Stimulated activated CD4-positive, alpha-beta T cell treated with anti-CD3 and anti-CD28 coated beads, TNF-alpha, amount 100 ng/mL, for 24 hours (primary cell): ENCODE measurements at places on chromosomes 2 and 18.

- no peak for DNase-seq
Observed at GRCh38 chr2:158486970-158487325, 30.2 kb downstream of the PKP4 start.

DNA sequence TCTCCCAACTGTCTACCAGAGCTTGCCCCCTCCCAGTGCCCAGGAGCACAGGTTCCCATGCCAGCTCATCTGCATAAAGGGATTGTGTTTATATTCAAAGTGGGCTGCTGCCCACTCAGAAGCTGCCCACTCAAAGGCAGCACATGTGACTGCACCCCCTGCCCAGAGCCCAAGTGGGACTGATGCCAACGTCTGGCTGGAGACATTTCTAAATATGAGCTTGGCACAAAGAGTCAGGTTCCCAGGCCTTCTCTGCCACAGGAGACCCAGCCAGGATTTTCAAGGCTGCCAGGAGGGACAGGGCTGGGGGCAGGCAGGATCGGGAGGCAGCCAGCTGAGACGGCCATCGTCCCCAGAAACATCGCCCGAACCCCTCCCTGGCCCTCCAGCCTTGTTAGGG is 67.1 kb downstream of the ZBTB7C start:
- DNase-seq = no peak

- DNase-seq = no peak
Observed at GRCh38 chr2:8282858-8283252, 399.0 kb upstream of the ID2 start.

GRCh38 chr2:44804406-44805265 is 136.9 kb upstream of the SIX3 start:
- no peak for DNase-seq

- no peak for DNase-seq
Observed at GRCh38 chr2:173750353-173750801, 214.8 kb downstream of the SP3 start.

- no peak for DNase-seq
Observed at GRCh38 chr2:3650140-3650920, 7.7 kb upstream of the ALLC start.

DNA sequence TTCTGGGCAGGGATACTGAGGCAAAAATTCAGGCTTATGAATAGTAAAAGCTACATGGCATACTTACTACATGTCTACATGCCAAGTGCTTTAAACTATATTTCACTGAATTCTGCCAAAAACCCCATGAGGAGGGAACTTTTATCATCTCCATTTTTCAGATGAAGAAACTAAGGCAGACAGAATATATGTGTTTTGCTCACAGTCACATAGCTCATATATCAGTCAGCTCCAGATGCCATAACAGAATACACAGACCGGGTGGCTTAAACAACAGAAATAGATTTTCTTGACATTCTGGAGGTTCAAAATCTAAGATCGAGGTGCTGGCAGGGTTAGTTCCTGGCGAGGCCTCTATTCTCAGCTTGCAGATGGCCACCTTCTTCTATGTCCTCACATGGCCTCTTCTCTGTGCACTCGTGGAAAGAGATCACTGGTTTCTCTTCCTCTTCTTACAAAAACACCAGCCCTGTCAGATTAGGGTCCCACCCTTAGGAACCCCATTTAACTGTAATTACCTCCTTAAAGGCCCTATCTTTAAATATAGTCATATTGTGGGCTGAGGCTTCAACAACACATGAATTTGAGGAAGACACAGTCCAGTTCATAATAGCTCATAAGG is 27.1 kb upstream of the CREB1 start:
- DNase-seq = no peak

DNA sequence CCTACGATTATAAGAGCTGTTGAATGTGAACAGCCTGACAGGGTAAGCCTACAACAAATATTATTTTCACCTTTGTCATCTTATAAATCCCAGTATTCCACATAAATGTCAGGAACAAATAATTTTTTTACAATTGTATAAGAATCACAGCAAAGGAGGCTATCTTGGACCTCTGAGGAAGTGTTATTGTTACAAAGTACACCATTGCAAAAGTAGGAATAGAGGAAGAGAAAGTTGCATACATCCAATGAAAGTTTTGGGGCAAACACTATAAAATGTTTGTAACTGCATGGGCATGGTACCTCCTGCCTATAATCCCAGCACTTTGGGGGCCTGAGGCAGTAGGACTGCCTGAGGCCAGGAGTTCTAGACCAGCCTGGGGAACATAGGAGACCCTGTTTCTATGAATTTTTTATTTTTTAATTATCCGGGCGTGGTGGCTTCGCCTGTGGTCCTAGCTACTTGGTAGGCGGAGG is 715 bp upstream of the MEMO1 start:
- DNase-seq = no peak

- DNase-seq = no peak
Observed at GRCh38 chr18:31659576-31660177, 24.7 kb downstream of the B4GALT6 start.

- no peak for DNase-seq
Observed at GRCh38 chr18:66211749-66212148, 392.1 kb downstream of the CDH19 start.

DNA sequence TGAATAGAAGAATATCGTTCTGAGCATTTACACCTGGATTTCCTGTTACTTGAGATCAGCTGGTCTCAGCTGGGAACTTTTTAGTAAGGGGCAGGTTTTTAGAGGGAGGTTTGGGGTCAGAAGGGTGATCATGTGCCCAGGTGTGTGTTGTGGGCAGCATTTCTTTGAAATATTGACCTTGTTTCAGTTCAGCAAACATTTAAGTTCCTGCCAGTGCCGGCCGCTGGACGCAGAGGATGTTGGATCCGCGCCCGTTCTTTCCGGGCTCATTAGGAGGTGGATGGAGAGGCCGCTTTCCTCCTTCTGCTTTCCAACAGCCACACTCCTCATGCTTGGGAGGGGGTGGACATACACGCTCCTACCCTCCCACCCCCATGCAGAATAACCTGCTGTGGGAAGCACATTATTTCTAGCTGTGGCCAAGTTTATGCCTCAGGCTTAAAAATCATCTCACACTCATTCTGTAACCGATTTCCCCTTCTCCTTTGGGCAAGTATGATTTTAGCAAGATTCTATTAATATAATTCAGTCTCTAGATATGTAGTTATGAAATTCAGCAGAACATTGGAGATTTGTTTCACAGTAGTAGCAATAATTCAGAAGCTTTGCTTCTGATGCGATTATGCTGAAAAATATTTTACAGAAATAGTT is 131.4 kb downstream of the ZNF236 start:
- no peak for DNase-seq

DNA sequence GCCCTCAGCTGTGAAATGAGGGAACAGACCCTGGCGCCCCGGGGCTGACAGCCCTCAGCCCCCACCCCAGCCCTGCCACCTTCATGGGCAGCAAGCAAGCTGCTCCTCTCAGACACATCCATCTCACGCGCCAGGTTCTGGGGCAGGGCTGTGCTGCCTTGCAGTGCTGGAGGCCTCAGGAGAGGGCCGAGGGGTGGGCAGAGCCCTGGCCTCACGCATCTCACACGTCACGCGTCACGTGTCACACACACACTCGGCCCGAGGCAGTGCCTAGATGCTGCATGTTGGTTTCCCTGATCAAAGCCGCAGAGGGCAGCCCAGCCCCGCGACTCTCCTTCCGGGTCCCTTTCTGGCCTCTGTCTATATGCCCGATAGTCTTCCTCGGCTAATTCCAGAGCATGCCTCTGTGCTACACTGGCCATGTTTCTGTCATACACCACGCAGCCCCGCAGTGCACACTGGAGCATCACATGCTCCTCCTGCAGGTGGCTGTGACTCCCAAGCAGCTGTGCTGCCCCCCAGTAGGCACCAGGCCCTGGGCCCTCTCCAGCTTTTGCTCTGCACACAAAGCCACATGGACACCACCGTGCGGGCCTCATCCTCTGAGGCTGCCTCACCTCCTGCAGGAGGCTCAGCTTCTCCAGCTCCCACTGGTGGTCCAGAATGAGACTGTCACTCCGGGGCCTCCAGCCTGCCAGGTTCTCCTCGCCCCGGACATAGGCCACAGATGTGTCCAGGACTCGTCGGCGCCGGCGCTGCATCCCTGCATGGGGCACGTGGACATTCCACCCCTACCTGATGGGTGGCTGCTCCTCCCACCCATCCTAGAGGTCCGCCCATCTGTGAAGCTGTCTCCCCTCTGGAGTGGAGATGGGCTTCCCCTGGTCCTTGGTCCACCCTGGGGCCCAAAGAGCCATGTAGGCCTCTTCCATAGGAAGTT is 31.4 kb downstream of the AQP12A start:
- no peak for DNase-seq

DNA sequence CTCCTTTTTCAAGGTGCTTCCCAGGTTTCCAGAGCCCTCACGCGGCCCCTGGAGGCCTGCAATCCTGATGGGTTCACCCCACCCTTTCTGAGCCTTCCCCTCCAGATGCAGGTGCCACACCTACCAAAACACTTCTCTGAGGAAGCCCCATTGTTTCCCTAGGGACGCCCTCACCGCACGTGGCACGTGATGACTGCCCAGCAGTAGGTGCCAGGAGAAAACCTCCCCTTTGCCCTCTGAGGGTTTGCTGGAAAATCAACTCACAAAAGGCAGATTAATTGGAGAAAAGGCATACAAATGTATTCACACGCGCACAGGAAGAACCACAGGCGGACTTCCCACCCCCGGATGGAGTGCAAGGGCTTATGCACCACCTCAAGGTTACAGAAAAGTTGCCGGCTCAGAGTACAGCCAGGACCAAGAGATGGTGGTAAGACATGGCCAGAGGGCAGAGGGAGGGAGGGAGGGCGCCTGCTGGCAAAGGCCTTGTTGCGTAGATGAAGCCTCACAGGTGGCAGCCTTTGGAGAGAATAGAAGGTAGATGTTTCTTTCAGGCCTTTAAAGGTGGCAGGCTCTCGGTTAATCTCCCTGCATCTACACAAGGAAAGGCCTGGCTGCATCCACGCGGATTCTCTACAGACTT is 269.4 kb upstream of the RAB6C start:
- no peak for DNase-seq

GRCh38 chr2:151159109-151159662 is 102.5 kb downstream of the RBM43 start:
- DNase-seq = no peak

- DNase-seq = no peak
Observed at GRCh38 chr2:74679615-74680014, 25.6 kb downstream of the SEMA4F start.

GRCh38 chr2:154697418-154698252 is 860 bp upstream of the KCNJ3 start:
- no peak for DNase-seq

GRCh38 chr2:189124175-189124574 is 55.4 kb downstream of the COL5A2 start:
- no peak for DNase-seq

GRCh38 chr2:144924827-144925226 is 404.9 kb upstream of the ZEB2 start:
- no peak for DNase-seq

GRCh38 chr2:95264624-95265023 is 9.6 kb upstream of the PROM2 start:
- DNase-seq = no peak

DNA sequence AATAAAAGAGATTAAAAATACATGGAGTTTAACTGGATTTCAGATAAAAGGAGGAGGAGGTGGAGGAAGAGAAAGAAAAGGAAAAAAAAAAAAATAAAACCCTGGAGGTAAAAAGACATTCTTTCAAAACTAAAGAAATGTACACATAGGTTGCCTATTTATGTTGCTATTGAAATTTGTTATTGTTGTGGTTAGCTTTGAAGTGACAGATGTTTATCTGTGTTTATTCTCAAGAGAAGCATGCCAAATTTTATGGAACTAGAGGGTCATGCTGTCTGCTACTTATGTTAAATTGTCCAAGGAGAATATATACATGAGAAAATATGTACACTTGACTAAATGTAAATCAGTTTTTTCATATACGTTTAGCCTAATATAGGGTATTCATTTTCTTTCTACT is 653.2 kb downstream of the DCDC2C start:
- DNase-seq = no peak

- DNase-seq = no peak
Observed at GRCh38 chr2:10844097-10844496, 31.5 kb upstream of the PDIA6 start.

DNA sequence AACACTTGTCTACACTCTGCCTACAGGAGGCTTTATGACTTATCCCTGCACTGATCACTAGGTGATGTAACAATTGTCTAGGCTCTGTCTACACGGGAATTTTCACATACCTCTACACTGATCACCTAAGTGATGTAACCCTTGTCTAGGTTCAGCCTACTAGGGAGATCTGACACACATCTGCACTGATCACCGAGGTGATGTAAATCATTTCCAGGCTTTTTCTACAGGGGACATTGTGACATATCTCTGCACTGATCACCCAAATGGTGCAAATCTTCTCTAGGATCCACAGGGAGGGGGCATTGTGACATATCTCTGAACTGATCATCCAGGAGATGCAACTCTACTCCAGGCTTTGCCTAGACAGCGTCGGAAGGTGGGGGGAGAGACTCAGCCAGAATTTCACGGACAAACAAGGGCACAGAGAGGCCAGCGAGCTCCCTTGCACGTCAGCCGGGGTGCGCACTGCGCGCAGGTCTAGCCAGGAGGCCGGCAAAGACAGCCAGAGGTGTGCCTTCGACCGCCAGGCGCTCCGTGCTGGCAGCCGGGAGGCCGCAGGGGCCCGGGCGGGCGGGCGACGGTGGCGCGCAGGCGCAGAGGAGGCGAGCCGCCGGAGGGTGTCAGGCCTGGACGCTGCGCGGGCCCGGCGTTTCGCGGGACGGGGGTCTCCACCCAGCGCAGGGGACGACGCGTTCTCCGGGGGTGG is 46.9 kb upstream of the USP14 start:
- DNase-seq = no peak

GRCh38 chr2:179850188-179850587 is 11.2 kb downstream of the ZNF385B start:
- DNase-seq = no peak

- DNase-seq = no peak
Observed at GRCh38 chr2:199612509-199613130, 154.9 kb upstream of the SATB2 start.

GRCh38 chr2:237128845-237129592 is 43.3 kb downstream of the COPS8 start:
- DNase-seq = no peak

GRCh38 chr2:42106257-42106816 is 58.5 kb downstream of the PKDCC start:
- DNase-seq = no peak
